Stimulated activated CD8-positive, alpha-beta memory T cell treated with anti-CD3 and anti-CD28 coated beads, Interleukin-7, amount 100 ng/mL, for 1 hour (primary cell): ENCODE measurements at places on chromosomes 11 and 22.
A peak's percentile ranks its signal among the peaks of the same experiment; 100 is the strongest.

- peak; percentile 25 for DNase-seq
Observed at GRCh38 chr22:40345815-40346184, 500 bp upstream of the ADSL start.

DNA sequence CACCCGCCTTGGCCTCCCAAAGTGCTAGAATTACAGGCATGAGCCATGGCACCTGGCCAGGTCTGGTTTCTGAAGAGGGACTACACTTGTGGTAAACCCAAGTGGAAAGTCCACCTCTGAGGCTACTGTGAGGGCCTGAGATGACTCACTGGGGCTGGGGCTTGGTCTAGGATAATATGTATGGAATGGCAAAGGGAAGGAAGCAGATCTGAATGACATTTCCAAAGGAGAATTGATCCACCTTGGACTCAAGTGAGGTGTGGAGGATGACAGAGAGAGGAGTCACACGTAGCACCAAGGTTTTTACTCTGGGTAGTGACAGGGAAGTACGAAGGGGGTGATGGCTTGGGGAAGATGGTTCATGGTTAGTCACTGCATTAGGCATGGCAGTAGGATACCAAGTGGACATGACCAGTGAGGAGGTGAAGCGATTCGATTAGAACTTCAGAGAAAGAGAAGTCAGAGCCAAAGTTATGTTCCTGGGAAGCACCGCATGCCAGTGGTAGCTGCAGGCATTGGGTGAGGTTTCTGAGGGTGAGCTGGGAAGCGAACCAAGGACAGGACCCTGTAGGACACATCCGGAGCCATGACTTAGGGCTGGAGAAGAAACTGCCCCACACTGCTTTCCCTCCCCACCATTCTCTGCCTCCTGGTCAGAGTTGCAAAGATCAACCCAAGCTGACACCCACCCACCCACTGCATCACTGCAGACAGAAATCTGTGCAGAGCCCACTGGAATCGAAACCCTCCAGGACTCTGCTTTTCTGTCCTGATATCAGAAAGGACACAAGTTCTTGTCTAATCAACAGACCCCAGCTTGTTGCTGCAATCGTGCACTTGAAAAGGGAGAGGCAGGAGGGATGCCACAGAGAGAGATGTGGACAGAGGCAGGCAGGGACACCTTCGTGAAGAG, 13.0 kb upstream of the BCL9L start:
- DNase-seq, result no peak

DNA sequence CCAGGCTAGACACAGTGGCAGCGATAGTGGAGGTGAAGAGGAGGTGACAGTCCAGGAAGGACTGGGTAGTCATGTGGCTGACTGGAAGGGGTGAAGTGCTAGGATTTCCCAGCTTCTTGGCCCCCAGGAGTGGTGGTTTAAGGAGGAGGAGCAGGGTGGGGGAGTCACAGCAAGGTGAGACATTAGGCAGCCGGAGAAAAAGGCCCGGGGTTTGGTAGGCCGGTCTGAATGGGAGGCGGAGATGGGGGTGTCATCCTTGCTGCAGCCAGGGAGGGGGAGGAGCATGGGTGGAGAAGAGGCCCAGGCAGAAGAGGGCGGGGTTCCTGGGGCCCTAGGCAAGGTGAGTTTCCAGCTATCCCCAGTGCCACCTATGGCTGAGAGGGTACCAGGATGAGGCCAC, 6.1 kb downstream of the SIPA1 start:
- no peak for DNase-seq

- no peak for DNase-seq
Observed at GRCh38 chr11:102099755-102100154, 10.5 kb upstream of the YAP1 start.

- no peak for DNase-seq
Observed at GRCh38 chr11:90775567-90776165, 552.8 kb upstream of the CHORDC1 start.

DNA sequence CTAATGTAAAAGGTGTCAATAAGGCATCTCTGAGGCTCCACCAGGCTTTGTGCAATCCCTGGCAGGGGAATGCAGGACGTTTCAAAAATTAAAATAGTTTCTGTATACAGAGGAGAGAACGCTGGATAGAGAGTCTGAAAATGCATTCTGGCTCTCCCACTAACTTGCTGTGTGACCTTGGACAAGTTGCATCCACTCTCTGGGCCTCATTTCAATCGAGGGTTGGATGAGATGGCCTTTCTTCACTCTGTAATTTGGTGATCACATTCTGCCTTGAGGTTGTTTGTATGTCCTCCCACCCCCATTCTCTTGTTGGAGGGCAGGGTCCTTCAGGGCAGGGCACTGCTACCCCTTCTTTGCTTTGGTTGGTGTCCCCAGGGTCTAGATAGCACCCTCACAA, 78.5 kb downstream of the CACNG2 start:
- DNase-seq, result no peak

DNA sequence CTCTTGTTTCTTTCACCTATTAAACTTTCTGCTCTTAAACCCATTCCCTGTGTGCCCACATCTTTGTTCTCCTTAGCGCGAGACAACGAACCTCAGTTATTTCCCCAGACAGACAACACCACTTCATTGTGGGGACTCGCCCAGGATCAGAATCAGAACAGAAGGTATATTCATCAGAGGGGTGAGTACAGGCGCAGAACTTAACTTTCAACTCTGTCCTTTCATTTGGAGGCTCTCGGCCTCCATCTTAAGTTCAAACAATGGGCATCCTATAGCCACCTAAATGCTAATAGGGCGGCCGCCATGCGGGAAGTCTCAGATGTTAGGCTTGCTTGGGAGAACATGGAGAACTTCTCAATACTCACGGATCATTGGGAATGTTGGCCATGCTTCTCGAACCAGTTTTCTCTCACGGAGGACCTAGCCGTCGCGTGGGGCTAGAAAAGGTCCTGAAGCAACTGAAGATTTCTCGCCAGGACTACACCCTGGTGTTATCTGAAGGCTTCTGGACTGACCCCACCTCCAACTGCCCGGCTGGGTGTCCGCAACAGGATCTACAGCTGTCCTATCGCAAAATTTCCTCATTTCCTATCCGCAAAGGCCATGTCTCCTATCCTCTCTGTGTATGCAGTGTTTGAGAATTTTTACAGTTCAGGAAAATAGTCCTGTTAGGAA, 13.4 kb upstream of the HYLS1 start:
- DNase-seq, result no peak

- DNase-seq, result no peak
Observed at GRCh38 chr11:91047882-91048281, 825.0 kb upstream of the CHORDC1 start.

- DNase-seq, result no peak
Observed at GRCh38 chr11:26820739-26821138, 98.9 kb upstream of the SLC5A12 start.

DNA sequence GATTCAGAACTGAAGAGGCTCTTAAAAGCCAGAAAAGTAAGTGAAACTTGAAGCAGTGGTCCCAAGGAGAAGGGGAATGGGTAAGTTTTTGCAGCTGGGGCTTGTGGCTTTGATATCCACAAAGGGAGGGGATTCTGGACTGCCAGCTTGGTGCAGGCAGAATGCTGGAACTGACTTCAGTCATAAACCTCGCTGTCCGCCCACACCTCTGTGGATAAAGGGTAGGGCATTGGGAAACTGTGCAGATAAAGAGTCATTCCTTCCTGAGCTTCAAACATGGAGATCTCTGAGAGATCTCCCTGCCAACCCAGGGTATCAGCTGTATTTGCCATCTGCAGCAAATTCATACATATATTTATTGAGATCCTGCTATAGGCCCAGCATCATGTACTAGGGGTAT, 124.3 kb upstream of the OR9Q1 start:
- no peak for DNase-seq
